GM12891 (cell line): ENCODE measurements at places on chromosomes 5 and 9.

- no peak for DNase-seq
Observed at GRCh38 chr9:37746448-37747270, 6.9 kb upstream of the TRMT10B start.

- DNase-seq, result no peak
Observed at GRCh38 chr9:99134893-99135341, 30.0 kb downstream of the TGFBR1 start.

DNA sequence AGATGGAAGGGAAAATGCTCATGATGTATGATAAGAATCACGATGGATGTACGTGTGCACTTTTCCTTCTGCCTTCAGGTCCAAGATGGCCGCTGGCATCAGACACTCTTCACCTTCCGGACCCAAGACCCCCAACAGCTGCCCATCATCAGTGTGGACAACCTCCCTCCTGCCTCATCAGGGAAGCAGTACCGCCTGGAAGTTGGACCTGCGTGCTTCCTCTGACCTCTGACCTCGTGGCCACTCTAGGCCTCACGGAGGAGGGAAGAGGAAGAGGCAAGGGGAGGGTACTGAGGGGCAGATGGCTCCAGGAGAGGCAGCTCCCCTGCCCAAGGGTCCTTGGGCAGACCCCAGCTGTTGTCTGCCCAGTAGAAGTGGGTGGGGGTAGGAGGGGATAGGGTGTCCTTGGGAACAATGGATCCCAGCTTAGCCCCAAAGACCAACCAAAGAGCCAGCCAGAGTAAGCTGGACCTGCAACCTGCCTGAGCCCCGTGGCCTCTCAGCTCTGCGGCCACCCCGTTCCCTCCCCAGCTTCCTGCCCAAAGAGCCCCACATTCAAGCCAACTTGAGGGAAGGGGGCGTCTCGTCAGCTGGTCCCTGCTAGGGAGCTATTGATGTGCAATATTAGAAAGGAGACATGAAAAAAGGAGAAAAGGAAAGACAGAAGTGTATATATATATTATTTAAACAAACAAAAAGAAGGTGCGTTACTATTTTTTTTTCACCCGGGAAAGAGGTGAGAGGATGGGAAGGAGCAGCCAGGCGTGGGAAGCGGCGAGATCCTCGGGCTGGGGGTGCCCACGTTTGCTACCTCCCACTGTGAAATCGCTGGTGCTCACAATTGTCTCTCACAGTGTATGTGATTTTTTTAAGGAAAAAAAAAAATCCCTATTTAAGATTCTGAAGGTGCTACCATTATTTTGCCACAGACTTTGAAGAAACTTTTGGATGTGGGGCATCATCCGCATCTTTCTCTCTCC lies 12.1 kb upstream of the ORM1 start:
- no peak for DNase-seq

GRCh38 chr5:41408676-41409443 lies 101.5 kb downstream of the PLCXD3 start:
- DNase-seq, result no peak

DNA sequence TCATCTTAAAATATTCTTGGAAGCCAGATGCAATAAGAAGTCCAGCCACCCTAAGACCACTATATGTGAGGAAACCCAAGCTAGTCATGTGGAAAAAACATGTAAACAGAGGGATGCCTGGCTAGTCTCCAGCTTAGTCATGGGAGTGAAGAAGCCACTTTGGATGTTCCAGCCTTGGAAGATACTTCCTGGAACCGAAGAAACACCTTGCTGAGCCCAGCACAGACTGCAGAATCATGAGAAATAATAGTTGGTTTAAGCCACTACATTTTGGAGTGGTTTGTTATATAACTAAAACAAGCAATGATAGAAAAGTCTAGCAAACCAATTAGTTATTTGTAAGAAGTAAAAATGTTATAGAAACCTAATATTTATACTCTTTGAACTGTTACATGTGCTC lies 12.6 kb downstream of the DHX29 start:
- DNase-seq, result no peak

GRCh38 chr5:148970228-148970627 lies 92.6 kb downstream of the SH3TC2 start:
- DNase-seq, result no peak

DNA sequence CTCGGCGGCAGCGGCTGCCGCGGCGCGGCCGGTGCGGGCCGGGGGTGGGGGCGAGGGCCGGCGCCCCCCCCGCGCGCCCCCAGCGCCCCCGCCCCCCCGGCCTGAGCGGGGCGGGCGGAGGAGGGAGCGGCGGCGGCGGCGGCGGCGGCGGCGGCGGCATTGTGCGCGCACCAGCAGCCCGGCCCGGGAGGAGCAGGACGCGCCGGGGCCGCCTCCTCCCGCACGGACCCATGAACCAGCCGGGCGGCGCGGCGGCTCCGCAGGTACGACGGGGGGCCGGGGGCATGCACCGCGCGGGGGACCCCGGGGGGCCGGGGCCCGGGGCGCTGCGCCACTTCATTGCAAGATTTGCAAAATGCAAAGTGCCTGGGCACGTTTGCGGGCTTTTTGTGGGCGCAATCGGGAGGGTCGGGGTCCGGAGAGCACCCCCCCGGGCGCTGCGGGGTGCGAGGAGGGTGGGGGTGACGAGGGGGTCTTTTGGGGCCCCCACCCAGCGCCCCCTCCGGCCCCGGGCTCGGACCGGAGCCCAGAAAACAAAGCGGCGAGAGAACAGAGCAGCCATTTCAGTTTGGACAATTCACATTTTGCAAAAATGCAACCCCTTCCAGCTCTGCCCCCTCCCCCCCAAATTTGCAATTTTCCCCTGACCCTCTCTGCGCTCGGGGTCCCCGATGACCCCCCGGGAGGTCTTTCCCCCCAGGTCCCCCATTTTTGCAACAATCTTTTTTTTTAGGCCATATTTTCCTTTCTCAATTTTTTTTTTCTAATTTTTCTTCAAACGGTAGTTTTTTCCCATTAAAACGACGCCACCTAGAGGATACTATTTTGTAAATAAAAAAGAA lies at the start of gene ZNF618:
TSS of gene ZNF618 (plus strand) at position 159 of the 842 bp plus-strand sequence. CDS start at position 231, 72 bp downstream.
- peak; percentile 50 for DNase-seq

- no peak for DNase-seq
Observed at GRCh38 chr9:97852399-97853055, 499 bp upstream of the FOXE1 start.

GRCh38 chr9:37182718-37183117 lies 62.3 kb downstream of the ZCCHC7 start:
- no peak for DNase-seq

GRCh38 chr5:176822793-176823481 lies 12.6 kb downstream of the UNC5A start:
- DNase-seq, result no peak

DNA sequence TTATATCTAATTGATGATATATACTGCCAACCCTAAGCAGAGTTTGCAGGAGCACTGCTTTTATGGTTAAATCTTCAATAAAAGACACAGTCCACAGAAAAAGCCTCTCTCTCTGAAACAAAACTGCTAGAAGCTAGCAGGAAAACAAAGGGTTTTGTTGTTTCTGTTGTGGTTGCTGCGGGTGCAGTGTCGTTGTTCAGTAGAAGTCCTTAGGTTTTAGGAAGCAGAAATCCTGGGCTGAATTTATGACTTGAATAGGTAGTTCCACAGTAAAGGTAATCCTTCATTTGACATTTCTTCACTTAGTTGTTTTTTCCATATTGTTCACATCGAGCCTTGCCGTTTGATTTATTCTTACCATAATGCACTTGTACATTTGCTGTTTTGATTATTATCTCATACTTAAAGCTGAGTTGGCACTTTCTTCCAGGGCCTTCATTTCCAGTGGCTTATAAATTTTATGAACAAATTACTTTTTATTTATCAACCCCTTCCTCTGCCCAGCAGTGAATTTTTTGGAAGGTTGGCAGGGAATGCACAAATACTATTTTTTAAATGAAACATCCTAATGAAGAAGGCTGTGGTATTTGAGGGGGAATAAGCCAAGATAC lies 209.6 kb upstream of the SLC30A5 start:
- DNase-seq, result no peak

DNA sequence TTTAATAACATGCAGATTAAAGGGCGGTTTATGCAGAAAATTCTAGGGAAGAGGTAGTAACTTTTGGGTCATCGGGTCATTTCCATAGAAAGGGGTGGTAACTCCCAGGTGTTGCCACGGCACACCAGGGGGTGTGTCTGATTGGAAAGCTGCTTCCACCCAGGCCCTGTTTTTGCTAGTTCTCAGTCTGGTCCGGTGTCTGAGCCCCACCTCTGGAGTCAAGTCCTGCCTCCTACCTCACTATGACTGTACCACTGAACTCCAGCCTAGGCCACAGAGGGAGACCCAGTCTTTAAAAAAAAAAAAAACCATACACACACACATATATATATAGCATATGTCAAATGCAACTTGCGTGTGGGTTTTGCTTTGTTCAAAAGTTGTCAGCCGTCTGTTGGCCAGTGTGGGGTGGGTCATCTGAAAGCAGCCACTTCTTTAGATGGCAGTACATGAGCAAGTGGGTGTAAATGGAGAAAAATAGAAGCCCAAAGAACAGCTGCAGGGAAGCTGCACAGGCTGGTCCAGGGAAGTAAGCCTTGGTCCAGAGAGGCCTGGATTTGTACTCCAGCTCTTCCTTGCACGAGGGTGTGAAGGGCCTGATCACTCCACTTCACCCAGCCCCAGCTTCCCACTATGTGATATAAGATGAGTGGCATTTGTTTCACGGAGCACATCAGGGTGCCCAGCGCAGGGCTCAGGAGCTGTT lies 110.7 kb upstream of the SPRY4 start:
- no peak for DNase-seq

DNA sequence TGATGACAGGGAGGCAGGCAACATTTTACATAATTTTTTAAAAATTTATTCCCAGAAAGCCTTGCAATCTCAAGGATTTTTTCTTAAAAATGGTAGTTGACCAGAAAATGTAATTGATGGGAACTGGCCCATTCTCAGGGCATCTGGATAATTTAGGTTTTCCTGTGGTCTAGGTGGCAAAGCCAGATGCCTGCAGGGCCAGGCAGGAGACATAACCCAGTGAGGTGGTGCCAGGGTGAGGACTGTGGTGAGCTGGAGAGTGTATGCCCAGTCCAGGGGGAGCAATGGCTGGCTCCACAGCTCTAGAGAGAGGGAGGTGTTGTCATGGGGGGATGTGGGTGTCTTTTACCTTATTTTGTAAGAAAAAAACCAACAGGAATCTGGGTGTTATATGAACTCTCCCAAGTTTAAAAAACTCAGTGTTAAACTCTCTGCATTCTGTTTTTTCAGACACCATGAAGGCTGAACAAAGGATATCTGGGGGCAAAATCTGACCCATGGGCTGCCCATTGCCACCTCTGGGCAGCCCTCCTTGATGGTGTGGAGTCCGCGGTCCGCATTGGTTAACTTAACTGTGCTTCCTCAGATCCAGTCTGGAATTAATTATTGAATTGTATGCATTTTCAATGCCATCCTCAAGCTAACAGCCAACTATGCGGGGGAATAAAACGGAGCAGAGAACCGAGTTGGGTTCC lies 43.9 kb downstream of the BOD1 start:
- DNase-seq, result no peak

DNA sequence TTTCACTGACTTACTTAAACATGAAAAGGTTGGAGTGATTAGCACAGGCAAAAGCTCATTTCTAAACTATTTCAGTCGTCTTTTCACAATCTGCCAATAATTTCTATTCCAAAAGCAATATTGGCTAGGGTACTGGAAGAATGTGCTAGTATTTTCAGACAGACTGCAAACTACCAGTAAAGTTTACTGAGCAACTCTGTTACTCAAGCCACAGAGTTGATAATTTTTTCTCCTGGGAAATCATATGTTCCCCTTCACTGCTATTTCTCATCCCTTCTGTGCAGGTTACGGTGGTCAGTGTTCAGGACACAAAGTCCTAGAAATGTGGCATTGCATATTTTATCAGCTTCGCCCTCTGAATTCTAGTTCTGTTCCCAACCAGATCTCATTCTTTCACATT lies 343.3 kb upstream of the TNC start:
- no peak for DNase-seq

DNA sequence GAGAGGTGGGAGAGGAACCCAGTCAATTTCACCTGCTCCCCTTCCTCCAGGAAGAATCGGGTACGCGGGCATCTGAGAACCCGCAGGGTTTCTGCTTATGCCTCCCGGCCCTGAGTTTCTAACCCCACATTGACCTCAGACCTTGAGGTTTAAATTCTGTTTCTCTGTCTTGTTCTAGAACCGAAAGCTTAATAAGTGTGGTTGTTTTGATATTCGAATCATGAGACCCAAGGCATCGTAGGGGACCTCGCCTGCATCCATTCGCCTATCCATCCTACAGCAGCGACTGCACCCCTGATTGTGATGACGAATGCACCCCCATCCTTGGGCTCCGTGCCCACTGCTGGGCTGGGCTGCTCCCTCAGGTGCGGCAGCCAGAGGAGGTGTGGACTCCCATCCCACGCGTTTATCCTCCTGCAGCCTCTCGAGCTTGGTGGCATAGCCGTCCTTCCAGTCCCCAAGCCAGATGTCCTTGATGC lies 80.8 kb upstream of the IER5L start:
- DNase-seq, result no peak

- DNase-seq, result no peak
Observed at GRCh38 chr9:22129133-22129532, 120.0 kb upstream of the CDKN2B start.

GRCh38 chr9:86600291-86600690 lies 246.1 kb upstream of the TUT7 start:
- no peak for DNase-seq

GRCh38 chr9:136093995-136094881 lies 851 bp downstream of the NACC2 start:
- DNase-seq, result no peak

DNA sequence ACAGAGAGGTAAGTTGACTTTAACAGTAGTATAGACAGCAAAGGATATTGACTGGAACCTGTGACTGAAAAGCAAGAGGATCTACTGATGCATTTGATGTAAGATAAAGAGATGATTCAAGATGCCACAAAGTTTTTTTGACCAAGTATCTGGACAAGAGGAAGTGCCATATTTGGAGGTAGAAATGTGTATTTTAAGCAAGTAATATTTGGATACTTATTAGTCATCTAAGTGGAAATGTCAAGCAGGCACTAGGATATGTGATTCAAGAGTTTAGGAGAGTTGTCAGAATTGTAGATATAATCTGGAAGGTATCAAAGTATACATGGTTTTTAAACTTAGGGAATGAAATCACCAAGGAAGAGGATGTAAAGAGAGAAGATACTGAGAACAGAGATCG lies 686.1 kb upstream of the CHD1 start:
- no peak for DNase-seq

- DNase-seq, result no peak
Observed at GRCh38 chr5:174151599-174152181, 106.2 kb downstream of the NSG2 start.
